T-helper 2 cell (primary cell): ENCODE measurements at places on chromosomes 4 and X.

DNA sequence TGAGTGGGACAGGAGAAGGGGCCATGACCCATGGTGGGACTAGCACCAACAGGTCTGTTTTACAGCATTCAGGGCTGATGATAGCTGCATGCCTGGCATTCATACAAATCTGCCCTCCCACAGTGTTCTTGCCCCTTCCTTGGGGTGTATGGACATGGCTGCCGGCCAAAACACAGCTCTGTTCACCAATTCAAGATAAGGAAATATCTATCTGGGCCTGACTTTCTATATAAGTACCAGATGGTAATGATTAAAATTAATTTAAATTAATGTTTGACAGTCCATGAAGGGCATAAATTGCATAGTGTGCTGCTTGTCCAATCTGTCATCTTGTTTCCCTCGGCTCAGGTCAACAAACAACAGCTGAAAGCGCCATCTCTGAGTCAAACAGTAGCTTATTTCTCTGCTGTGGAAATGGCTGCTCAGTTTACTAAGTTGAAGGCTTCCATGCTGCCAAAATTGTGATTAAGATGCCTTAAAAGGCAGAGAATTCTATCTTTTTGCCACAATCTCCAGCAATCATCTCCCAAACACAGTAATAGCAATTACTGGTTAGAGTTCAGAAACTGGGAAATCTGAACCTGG is 67.0 kb upstream of the TSPAN7 start:
- no peak for DNase-seq

- no peak for DNase-seq
Measured at GRCh38 chrX:13835825-13836224, 18.9 kb upstream of the GPM6B start.

GRCh38 chrX:9610771-9611392 is 146.0 kb downstream of the TBL1X start:
- DNase-seq, result no peak

DNA sequence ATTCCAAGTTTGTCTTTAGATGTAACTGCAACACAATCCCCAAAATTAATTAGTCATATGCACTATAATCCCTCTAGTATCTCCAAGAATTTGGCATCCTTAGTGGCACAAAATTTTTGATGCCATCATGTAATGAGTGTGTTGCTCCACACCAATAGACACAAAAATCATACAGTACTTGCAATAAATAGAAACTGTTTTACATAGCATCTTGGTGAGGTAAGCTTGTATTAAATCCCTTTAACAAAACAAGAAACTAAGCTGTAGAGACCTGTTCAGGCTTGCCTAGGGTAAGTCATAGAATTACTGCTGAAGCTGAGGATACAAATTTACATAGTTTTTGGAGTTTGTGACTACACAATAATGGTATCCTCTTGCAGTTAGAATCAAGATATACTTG is 64.5 kb upstream of the PRSS12 start:
- DNase-seq, result no peak

DNA sequence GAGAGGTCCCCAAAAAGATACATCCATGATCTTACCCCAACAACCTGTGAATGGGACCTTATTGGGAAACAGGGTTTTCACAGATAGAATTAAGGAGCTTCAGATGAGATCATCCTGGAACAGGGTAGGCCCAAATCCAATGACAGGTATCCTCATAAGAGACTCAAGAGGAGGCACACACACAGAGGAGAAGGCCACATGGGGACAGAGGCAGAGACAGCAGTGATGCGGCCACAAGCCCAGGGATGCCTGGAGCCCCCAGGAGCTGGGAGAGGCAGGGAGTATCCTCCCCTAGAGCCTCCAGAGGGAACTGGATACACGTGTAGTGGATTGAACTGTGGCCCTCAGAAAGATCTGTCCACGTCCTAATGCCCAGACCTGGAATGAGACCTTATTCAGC is 82.3 kb downstream of the PRKX start:
- DNase-seq, result no peak

DNA sequence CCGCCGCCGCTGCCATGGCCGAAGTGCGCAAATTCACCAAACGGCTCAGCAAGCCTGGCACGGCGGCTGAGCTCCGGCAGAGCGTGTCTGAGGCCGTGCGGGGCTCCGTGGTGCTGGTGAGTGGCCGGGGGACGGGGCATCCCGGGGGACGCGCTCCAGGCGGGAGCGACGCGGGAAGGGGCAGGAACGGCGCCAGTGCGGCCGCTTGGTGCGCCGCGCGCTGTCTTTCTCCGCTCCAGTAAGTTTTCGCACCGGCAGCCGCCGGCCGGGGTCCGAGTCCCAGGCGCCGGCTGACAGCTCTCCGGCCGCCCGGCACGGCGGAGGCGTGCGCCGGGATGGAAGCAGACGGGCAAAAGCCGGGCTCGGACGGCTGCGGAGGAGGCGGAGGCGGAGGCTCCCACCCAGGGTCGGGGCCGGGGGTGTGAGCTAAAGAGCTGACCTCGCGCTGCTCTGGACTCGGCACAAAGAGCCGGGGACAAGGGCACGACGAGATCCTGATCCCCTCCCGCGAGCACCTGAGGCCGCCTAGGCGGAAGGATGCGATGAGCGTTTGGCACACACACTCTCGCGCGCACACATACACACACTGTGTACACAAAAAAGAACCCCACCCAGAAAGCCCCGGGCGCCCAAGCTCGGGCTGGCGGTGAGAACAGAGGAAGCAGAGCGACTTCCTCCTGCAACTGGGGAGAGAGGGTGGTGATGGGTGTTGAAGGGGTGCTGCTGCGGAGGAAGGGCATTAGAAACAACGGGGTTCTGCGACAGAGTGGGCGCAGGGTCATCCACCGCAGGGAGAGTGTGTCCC is 545 bp downstream of the DOCK11 start:
- peak; percentile 46 for DNase-seq

- peak; percentile 64 for DNase-seq
Measured at GRCh38 chrX:73562984-73563737, at the start of gene CHIC1. Gene CHIC1 (plus strand): TSS chrX:73563197. CDS start chrX:73563285, 88 bp downstream.

DNA sequence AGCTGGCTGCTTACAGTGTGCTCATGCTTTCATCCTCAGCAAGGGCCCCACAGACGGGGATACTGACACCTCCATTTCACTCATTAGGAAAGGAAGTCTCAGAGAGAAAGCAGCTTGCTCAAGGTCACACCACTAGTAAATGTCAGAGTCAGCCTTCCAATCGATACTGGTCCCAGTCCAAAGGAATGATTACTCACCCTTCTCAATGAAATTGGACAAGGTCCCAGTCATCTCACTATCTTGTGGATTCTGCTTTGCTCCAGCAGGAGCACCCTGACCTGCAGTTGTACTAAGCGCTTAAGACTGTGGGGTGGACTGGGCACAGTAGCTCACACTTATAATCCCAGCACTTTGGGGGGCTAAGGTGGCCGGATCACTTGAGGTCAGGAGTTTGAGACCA is 132.2 kb upstream of the SLC34A2 start:
- no peak for DNase-seq

DNA sequence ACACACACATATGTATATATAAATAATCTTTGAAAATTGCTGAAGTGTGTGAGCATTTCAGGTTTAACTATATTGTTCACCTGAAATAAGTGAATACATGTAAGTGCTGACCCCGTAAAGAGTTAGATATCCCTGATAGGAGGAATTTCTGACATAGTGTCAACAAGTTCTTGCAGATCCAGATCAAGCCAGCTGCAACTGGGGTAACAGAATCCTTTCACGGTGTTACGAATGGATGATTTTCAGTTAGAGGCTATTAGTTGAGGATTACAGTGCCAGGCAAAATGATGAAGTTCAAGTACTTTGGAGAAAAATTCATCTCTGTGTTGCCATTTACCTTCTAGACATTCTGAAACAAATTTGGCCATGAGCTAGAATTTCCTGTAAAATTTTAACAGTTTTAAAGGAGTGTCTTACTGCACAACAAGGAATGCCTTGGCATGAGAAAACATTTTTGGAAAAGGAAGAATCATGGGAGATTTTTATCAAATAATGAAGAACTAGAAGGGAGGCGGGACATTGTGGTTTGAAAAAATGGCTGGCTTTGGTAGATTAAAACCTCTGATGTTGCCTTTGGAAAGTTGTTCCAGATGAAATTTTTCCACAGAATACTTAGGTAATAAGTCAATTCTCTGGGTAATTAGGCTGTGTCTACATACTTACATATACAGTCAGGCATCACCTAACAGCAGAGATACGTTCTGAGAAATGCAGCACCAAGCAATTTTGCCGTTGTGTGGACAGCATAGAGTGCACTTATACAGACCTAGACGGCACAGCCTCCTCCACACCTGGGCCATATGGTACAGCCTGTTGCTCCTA is 84.4 kb upstream of the FAT1 start:
- DNase-seq, result no peak

GRCh38 chr4:102500352-102500695 is 835 bp upstream of the NFKB1 start:
- no peak for DNase-seq

- no peak for DNase-seq
Measured at GRCh38 chrX:42533761-42534160, 244.2 kb downstream of the PPP1R2C start.

DNA sequence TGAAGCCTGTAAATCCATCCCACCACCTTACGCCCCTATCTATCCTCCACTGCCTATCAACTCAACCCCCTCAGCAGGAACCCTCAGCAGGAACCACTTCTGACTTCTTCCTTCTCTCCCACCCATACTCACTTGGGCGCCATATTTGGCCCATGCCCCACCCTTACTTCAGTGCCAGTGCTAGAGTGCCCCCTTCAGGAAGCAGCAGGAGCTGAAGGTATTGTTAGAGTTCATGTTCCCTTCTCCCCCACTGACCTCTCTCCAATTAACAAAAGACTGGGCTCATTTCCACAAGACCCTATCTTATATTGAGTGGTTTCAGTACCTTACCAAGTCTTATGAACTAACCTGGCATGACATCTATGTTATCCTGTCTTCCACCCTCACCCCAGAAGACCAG is 363.1 kb upstream of the SLIT2 start:
- DNase-seq, result no peak

DNA sequence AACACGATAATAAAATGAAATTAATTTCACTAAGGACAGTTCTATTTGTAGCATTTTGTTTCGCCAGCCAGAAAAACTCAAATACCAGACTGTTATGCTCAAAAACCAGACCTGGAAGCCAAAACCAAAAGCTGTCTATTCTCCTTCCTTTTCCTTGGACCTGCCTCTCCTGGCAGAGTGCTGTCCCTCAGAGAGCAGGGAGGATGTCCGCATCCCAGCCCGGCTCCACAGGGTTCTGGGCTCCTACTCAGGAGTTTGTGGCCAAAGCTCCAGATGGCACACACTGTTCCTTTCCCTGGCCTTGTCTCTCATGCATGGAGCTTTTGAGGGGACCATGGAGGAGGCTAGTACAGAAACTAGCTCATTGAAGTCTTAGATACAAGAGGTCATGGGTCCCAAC is 41.9 kb upstream of the C1QTNF7 start:
- DNase-seq, result no peak

- no peak for DNase-seq
Measured at GRCh38 chr4:82705928-82706300, 92.7 kb downstream of the SCD5 start.

- DNase-seq, result no peak
Measured at GRCh38 chr4:56259655-56260054, 127.6 kb downstream of the AASDH start.

DNA sequence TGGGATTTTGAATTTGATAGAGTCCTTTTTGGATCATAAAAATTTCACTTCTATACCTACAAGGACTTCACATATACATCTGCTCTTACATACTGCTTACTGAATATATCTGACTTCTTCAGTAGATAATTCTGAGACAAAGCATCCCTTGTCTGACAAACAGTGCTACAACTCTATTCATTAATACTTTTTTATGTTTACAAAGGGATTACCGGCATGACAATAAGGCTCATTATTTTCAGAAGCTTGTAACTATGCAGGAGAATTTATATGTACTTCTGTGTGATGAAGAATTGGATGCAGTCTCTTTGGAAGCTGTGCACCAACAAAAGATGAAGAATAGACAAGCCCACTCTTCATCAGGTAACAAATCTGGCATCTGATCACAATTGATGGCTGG is 1070.3 kb downstream of the STIM2 start:
- no peak for DNase-seq

- DNase-seq, result no peak
Measured at GRCh38 chrX:153825042-153825441, 5.3 kb downstream of the PDZD4 start.

DNA sequence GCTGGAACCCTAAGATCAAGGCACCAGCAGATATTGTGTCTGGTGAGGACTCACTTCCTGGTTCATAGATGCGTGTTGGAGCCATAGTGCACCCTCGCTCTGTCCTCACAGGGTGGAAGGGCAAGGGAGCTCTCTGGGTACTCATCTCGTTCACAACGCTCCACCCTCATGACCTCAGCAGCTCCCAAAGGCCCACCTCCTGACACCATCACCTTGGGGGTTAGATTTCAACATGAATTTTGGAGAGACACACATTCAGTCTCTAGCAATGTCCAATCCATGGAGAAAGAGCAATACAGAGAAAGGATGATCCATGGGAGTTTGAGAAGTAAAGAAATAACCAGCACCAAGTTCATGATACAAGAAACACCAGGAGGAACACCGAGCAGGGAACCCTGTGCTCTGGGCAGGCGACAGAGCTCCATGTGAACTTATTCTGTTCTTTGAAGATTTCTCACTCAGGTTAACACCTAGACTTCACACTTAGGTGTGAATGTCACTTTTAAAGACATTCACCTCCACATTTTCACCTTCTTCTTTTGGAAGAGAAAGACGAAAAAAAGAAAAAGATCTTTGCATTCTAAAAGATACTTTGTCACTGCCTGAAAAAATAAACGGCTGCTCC is 171.8 kb upstream of the FAM9B start:
- DNase-seq, result no peak

GRCh38 chr4:138898282-138898681 is 117.3 kb upstream of the NOCT start:
- no peak for DNase-seq

- DNase-seq, result no peak
Measured at GRCh38 chrX:29470030-29470429, 745.3 kb upstream of the MAGEB2 start.

- DNase-seq, result no peak
Measured at GRCh38 chr4:69056921-69057550, 39.2 kb upstream of the UGT2B7 start.

DNA sequence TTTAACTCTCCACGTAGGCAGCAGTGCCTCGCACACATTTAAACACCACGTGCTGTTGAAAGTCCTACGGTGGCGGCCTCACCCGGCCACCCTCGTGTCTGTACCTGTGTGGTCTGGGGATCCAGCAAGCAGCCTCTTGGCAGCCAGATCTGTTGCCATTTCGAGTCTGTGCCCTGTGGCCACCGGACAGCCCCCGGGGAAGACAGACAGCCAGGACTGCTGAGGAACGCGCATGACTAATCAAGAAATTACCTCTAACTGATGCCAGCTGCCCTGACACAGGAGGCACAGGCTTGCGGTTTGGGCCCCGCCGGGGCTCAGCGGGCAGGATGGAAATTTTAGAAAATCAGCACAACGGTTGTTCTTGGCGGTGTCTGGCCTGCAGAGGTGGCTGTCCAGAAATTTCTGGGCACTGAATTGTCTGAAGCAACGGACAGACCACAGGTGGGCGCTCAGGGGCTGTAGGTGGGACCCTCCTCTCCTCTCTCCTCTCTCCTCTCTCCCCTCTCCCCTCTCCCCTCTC is 15.6 kb upstream of the ASMTL start:
- DNase-seq, result peak; percentile 64
